Daoy (cell line): ENCODE measurements at places on chromosomes 7 and 10.

DNA sequence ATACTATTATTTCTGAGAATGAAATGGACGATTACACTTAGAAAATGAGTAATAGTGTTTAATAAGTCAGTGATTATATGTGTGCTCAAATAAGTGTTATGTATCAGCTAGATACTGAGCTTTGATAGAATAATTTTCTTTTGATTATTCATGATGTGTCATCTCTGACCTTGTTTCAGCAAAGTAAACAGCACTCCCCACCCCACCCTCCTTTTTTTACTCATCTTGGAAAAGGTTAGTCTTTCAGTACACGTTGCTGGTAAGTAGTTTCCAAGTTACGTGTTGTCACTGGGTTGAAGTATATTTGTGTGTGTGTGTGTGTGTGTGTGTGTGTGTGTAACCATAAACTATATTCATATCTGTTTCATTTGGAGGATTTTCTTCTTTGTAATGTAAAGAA, 84.1 kb downstream of the GNAI1 start:
- peak; percentile 34 for DNase-seq

DNA sequence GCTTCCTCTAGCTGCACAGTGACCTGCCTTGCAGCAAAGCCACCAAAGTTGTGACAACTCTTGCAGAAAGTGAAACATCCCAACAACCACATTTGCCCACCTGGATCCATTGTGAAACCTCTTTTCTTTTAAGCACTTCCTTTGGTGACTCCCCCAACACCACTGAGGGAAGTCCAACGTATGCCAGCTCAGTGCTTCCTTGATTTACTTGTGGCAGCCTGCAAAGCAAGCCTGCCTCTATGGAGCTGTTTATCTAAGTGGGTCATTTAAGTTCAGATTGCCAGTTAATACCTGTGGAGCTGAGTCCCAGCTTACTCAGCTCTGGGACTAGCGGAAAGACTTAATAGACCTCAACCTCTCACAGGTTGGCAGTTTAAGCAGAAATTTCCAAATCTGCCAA, 230.8 kb upstream of the GHITM start:
- no peak for DNase-seq

GRCh38 chr10:10138685-10139084, 879.0 kb upstream of the CELF2 start:
- DNase-seq = no peak

- DNase-seq = no peak
Observed at GRCh38 chr10:1255600-1256431, 199.6 kb downstream of the WDR37 start.

DNA sequence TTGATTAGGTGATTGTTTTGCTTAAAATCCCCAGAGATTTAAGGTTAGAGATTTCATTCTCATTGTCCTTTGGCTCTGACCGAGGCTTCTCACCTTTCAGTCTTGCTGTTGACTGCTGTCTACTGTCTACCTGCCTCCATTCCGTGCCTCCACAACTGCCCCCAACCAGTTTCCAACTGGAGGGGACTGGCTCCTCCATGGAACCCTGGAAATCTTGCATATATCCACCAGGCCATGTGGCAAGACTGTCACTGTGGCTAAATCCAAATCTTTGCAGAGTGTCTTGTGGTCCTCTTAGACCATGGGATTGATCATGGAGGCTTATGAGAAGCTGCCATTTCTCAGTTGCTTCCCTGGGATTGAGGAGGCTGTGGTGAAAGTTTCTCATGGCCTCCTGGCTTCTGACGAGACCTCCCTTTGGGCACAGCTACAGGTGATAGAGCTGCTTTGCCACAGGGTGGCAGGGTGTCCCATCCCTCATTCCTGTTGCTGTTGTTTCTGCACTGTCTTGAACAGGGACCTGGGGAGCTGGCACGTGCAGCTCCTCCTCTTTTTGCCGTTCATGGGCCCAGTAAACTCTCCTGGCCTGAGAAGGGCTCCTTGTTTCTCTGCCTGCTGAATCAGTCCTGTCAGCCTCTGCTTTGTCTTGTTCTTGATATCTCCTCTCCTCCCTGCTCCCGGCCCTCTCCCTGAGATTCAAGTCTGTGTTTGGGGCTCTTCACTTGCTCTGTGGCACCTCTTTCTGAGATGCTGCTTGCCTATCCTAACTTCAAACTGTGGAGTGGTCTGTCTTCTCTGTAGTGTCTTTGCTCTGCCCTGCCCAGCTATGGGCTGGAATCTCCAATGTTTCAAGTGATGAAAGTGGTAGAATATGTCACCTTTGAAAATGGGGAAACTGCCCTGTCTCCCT, 63.6 kb upstream of the IGFBP3 start:
- no peak for DNase-seq

DNA sequence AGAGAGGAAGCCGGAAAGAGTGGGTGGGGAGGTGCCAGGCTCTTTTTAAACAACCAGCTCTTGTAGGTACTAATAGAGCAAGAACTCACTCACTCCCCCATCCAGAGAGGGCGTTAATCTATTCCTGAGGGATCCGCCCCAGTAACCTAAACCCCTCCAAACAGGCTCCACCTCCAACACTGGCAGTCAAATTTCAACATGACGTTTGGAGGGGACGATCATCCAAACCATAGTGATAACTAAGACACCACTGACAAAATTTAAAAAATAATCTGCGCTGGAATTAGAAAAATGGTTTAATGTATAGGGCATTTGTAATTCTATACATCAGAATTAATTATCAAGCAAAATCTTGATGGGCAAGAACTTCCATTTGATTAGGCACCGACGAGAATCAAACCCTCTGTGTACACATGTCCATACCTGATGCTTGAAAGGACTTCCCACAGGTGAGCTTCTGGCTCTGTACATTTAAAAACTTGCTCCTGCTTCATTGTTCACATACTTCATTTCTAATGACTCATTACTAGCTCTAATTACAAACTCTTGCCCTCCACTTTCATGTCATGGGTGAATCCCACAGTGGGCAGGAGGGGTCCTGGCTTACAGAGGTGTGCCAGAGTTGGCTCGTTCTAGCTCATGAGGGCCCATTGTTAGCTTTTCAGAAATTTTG, 20.6 kb upstream of the KDM7A start:
- no peak for DNase-seq

DNA sequence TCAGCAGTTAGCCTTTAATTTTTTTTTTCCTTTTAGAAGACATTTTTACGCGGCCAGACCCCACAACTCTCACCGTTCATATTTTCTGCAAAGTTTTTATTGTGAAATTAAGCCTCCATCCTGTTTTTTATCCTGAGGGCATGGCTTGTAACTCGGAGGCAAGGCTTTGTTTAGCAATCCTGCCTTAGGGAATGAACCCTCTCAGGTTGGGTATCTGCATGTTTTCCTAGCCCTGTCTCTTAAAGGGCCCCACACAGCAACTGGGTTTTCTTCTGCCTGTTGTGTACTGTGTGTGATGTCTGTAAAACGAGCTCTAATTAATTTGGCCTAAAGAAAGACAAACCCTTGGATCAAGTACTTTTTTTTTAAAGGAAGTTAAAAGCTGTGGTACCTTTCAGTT, 130.2 kb upstream of the COBL start:
- DNase-seq = no peak

- DNase-seq = no peak
Observed at GRCh38 chr7:50633414-50633710, 68.2 kb upstream of the DDC start.
